ENCODE measurements at places on chromosomes 13 and 19.

GRCh38 chr19:35715981-35716800 is 1.6 kb upstream of the KMT2B start:
- no peak for DNase-seq

- DNase-seq, result no peak
Measured at GRCh38 chr13:19862481-19863313, 752 bp downstream of the ZMYM5 start.

DNA sequence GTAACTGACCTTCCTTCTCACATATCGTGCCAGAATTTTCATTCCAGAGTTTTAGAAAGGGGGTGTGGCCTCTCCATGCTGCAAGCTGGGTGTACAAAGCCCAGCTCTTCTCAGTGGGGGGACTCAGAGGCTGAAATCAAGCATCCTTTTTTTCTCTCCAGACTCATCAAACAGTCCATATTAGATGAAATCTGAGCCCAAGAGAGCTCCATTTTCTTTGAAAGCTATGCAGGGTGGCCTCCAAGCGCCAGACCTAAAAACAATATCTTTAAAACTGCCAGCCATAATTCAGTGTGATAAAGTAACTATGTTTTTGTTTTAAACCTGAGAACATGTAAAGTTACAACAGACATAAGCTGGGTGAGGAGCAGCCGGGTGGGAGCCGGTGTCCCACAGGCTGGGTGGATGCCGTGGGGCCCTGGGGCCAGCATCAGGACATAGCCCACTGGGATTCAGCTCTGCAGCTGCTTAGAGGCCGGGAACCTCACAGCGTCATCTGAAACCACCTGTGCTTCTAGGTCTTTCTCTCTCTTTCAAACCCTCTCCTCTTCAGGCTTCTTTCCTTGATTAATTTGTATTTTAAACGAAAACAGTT is 249.2 kb downstream of the ZNF536 start:
- no peak for DNase-seq

- DNase-seq, result no peak
Measured at GRCh38 chr13:70841240-70842061, 733.2 kb upstream of the KLHL1 start.

GRCh38 chr13:21733475-21734263 is 62.8 kb downstream of the FGF9 start:
- no peak for DNase-seq

DNA sequence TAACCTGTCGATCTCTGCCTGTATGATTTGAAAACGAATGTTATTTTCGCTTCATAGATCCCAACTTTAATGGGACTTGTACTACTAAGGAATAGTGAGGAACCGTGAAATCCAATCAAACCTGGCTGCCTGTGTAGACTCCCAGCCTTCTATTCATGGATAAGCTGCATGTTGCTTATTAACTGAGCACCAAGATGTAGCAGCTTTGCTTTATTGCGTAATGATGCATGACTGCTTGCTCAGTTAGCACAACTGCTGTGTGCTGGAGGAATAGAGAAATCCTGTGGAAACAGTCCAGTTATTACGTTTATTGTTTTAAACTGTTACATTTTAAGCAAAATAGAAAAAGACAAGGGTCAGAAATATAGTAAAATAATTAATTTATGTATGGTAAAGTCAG is 108.2 kb downstream of the SHISA2 start:
- no peak for DNase-seq

DNA sequence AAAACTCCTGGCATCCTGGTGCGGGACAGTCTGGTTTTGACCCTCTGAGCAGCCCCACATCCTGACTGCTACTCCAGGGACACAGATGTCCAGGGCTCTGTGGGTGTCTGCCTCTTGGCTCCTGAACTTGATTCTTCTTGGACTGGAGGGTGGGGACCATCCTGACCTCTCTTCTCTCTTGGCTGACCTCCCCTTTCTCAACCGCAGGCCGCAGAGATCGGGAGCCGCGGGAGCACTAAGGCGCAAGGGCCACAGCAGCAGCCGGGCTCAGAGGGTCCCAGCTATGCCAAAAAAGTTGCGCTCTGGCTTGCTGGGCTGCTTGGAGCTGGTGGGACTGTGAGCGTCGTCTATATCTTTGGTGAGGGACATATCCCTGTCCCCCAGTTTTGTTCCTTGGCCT is 1.0 kb downstream of the TIMM50 start:
- DNase-seq, result no peak

- no peak for DNase-seq
Measured at GRCh38 chr19:48481846-48482639, 12.9 kb downstream of the CYTH2 start.

GRCh38 chr19:15390814-15391213 is 11.2 kb upstream of the AKAP8 start:
- no peak for DNase-seq

DNA sequence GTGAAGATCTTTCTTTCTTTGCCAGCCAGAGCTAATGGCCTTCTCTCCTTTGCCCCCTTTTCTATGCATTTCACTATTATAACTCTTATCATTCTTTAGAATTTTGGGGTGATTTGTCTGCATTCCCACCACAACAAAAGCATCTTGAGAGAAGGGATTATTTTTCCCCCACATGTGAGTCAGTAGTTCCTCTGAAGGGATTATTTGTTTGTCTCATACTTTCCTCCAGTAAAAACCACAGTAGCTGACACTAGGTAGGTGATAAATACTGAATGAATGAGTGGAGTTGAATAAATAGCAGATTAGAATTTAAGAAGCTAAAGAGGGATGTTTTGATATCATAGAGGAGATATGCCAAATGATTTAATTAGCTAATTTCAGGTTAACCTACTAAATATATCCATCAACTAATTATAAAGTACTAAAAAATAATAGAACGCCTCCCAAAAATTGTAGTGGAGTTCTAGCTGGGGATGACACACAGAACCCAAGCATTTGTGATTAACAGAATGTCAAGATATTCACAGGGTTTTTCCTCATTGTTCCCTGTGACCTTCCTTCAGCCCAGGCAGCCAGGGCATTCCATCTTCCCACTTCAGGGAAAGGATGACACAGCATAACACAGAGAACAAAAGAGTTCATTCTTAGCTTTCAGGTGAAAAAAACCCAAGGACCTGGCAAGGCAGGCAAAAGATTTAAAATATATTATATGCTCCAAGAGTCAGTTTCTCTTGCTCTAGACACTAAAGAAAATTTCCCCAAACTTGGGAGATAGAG is 3.5 kb upstream of the TBC1D4 start:
- DNase-seq, result no peak

DNA sequence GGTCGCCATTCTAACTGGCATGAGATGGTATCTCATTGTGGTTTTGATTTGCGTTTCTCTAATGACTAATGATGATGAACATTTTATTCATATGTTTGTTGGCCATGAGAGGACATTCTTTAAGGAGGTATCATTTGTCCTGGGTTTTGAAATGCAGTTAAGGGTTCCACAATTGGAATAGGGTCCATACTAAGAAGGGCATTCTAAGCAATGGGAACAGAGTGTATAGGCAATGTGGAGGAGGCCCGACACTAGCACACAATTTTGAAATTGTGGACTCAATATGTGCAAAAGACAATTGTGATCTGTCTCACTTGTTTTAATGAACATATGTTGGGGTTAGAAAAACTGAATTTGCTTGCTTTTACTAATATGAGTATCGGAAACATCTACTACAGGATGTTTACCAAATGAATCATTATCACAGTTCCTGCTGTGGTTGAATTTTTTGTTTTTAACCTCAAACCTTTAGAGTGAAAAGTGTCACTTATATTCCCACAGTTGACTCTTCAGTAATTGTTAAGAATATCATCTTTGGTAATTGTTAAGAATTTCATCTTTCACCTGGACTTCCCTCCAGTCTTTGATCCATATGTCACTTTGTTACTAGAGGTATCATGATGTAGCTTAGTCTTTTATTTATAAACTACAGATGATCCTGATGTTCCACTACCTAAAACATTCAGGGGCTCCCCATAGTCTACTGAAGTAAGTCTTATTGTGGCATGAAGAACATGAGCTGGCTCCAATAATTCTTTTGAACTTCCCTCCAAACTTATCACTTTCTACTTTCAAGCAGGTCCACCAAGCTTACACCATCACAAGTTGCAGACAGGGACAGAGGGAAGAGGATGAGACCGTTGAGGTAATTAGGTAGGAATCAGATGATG is 109.7 kb upstream of the KLF12 start:
- DNase-seq, result no peak

DNA sequence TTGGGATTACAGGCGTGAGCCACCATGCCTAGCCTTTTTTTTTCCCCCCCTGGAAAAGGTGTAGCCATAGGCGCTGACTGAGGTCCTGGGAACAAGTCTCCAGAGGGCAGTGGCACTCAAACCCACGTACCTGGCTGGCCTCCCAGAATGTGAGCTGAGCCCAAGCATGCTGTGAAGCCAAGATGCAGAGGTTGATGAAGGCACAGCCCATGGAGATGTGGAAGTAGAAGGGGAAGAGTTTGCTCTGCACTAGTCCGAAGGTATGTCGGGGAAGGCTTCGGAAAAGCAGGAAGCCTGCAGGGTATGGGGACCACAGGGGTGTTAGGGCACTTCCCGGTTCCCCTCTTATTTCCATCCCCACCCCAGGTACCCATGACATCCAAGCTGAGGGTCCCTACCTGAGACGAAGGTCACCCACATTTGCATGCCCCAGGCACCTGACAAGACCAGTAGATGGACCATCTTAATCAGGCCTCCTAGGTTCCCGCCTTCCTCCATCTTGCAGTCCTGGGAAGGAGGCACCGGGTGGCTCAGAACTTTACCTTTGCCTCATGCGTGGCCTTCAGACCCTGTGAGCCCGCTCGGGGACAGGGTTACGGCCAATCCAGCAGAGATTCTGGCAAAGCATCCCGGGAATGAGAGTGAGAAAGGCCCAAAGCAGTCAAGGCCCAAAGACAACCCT is 805 bp downstream of the TMEM205 start:
- DNase-seq, result no peak

GRCh38 chr13:99406799-99407201 is 94.5 kb upstream of the TM9SF2 start:
- DNase-seq, result no peak
